Fibroblast of the aortic adventitia (primary cell): ENCODE measurements at places on chromosomes 1 and 21. TPM values are rescaled to one million over a fixed set of nuclear protein-coding genes. Genes with fewer than 3 reads are reported as not detected.

The PEF1 gene
- total RNA-seq = 33.3 and 59.8 TPM in 2 replicates

The CELA2B gene
- not detected in 2 replicates for total RNA-seq

The MYCL gene
- total RNA-seq = 0.41 and 0.81 TPM in 2 replicates

- DNase-seq = no peak
Measured at GRCh38 chr1:177328251-177328650, 157.5 kb downstream of the BRINP2 start.

DNA sequence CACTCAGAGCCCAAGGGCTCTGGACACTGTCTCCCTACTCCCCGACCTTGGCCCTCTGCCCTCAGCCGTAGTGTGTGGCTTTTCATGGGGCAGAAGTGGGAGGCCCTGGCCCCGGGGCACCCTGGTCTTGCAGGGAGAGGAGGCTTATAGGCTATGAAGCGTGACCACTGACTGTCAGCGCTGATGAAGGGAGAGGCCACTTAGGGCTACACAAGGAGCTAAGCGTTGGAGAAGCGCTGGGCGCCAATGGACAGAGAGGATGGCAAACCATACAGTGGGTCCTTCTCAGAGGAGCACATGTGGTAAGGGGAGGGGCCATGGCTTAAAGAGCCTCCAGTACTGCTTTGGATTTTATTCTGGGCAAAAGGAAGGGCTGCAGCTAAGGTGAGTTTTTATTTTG is 7.9 kb downstream of the CRABP2 start:
- no peak for DNase-seq

DNA sequence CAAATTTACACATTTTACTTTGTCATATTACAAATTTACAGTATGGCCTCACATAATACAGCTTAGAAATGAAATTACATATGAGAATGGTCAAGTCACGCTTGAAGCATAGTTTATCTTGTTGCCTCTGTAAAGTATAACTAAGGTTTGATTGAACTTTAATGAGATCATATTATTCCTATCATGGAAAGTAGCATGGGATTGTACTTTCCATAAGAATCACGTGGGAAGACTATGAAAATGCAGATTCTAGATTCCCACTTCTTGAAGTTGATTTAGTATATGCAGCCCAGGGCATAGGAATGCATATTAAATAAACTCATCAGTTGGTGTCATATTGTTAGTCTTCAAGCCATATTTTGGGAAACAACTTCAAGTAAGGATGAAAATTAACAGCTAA is 342.8 kb downstream of the NCAM2 start:
- DNase-seq = no peak

DNA sequence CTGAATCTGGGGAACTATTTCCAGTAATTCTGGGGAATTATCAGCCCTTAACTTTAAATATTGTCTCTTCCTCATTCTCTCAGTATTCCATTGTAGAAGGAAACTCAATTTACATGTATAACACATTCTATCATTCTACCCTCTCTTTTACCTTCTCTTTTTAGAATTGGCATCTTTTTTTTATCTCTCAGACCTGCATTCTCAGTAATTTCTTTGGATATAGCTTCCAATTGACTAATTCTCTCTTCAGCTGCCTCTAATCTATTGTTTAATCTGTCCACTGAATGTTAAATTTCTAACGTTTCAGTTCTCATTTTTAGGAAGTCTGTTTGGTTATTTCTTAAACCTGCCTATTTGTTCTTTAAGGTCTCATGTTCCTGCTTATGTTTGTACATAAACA is 33.0 kb downstream of the MAB21L3 start:
- DNase-seq = no peak
